ENCODE measurements at places on chromosomes 4 and X.

- no peak for DNase-seq
Observed at GRCh38 chr4:114383067-114383466, 215.5 kb upstream of the UGT8 start.

DNA sequence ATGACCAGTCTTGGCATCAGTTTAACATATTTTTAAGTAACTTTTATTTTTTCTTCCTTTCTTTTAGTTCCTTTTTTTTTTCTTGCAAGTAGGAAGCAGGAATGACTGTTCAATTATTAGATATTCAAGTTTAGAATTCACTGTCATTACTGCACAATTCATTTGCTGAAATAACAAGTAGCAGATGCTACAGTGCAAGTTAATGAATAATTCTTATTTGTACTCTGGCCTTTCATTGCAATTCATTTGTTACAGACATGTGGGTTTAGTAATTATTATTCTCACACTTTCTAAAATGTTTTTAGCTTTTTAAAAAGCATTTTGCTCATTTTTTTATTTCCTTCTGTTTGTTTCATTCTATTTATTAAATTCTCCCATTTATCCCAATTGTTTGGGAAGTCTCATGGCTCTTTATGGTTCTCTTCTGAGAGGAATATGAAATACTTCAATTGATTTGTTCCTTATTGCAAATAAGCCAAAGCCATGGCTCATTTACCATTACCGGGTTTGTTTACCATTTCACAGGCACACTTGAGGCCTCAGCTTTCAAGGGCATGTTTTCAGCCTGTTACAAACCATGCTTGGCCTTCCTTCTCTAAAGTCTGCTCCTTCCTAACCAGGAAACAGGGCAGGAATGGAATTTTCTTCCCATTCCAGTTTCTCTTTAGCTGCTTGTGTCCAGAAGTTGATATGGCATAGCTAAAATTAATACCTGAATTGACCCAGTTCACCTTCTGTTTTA, 4.6 kb upstream of the DCAF4L1 start:
- no peak for DNase-seq

DNA sequence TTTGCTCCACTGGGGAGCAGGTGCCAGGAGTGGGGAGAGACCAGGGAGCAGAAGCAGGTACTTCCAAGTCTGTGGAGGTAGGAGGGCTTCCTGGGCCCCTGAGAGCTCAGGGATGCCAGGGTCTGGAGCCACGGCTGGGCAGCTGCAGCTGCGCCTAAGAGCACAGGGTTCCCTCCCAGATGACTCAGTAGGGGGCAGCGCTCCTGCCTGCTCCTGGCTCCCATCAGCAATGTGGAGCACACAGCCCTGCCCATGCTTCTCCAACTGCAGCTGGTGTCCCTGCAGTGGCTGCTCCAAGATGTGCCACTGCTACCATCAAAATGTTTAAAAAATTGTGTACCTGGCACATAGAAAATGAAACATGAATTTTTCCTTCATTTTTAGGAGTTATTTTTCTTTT, 1028.2 kb downstream of the PCDH7 start:
- no peak for DNase-seq

- no peak for DNase-seq
Observed at GRCh38 chr4:53693408-53693807, 102.1 kb upstream of the LNX1 start.

DNA sequence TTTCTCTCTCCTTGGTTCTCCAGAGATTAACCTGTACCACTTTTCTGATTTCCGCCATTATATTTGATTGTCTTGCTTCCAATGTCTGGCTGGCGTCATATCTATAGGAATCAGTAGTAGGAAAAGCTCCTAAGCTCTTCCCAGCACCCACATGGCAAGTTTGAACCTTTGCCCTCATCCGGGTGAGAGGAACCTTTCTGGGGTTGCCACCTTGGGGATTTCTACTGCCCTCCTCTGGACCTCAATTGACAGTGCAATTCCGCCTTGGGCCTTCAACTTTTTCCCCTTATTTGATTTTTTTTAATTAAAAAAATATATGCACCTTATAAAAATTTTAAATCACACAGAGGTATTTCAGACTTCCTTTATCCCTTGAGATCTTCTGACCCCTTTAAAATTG, 2.0 kb upstream of the CXorf66 start:
- DNase-seq = no peak

DNA sequence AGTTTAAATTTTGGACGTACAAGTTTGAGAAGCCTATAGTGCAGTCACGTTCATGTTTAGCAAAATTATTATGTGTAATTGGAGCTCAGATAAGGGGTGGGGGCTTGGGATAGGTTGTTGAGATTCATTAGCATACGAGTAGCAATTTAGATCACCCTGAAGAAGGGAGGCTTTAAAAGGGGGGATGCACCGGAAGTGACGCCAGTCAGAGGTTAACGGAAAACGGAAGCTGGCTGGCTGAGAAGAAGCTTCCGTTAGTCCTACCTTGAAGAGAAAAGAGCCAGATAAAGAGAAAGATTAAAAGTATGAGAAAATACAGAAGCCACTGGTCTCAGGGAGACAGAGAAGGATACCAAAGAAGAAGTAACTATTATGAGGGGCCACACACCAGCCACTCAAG, 1.1 kb upstream of the NXT2 start:
- DNase-seq = no peak

GRCh38 chr4:7295197-7295910, 103.0 kb downstream of the SORCS2 start:
- DNase-seq = peak; percentile 67

DNA sequence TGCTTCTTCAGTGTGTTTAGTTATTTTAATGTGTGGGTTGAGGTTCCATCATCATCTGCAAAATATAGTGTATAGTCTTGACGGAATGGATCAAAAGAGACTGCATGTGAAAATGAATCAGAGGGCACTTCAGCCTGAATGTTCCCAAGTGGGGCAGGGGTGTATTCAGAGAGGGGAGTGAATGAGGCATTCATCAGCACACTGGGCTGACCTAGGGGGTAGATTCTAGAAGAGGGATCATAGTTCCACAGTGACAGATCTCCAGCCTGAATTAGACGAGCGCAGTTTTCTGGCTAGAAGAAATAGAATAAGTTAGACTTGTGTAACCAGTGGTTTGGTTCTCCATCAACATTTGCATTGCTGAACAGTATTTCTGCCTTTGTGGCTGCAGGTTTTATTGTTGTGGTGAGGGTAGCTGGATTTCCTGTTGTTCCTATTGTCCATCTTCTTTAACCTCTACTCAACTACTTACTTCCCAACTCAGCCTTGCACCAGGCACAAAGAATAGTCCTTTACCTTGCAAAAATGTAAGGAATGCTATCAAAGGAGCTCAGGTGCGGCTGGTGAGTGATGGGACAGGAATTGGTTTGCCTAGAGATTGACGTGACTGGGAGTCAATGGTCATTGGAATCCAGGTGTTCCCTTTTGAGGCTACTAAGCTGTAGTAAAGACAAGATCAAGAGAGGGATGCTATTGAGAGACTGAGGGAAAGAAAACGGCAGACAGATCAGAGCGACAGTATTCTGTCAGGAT, 50.9 kb downstream of the NAP1L5 start:
- no peak for DNase-seq

- no peak for DNase-seq
Observed at GRCh38 chr4:79964400-79965211, 108.4 kb downstream of the ANTXR2 start.

DNA sequence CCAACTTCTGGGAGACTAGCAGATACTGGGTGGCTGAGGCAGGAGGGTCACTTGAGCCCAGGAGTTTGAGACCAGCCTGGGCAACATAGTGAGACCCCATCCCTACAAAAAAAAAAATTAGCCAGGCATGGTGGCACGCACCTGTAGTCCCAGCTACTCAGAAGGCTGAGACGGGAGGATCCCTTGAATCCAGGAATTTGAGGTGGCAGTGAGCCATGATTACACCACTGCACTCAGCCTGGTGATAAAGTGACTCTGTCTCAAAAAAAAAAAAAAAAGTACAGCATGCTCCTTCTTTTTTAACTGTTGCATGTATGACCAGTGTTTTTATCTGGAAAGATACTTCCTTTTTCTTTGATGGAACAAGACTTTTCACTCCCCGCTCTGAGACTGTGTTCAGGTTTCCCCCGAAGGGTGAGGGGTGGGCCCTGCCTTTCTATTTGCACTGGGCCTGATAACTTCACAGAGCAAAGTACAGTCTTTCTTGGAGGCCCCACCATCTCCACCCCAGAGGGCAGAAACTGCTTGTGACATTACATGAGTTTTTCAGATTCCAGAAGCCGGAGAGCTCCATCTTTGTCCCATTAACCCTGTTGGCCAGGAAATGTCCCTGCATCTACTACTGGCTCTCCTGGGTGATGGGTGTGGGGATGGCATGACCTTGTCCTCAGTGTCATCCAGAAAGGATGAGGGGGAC, 35.2 kb downstream of the NYX start:
- DNase-seq = no peak
